ENCODE measurements at places on chromosomes 16 and 17.

GRCh38 chr16:71645450-71645849 is 19.5 kb downstream of the MARVELD3 start:
- DNase-seq = no peak

DNA sequence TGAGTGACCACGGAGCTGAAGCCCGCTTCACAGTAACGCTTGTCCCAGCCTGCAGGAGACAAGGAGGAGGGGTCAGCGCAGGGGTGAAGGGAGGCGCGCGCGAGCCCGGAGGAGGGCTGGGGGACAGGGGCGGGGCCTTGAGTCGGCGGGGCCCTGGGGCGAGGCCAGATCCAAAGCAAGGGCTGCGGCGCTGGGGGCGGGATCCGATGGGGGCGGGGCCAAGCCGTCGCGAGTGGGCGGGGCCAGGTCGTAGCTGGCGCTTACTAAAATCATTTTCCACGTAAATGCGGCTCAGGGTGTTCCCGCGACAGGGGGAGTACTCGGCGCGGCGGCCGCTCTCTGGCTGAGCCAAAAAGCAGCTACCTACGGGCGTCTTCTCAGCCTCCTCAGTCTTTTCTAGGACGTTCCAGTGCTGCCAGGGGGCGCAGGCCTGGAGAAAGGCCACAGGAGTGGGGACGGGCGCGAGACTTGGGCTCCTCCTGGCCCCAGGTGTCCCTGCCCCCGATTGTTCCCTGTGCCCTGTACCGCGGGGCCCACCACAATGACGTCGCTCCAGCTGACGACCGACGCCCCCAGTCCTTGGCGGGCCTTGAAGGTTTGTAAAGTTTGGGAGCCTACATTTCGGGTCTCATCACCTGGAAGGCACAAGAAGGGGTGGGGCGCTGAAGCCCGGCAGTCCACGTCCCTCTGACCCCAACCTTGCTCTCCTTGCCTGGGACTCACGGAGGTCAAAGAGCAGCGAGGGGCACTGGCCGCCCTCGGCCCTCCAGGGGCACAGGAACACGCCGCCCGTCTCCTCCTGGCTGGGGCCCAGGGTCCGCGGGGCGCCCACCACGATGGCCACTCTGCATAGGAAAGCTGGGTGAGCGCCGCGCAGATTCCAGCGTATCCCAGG is 3.9 kb downstream of the ITGA2B start:
- peak; percentile 55 for DNase-seq

- DNase-seq = no peak
Observed at GRCh38 chr17:46832331-46832821, 13.9 kb upstream of the WNT3 start.

DNA sequence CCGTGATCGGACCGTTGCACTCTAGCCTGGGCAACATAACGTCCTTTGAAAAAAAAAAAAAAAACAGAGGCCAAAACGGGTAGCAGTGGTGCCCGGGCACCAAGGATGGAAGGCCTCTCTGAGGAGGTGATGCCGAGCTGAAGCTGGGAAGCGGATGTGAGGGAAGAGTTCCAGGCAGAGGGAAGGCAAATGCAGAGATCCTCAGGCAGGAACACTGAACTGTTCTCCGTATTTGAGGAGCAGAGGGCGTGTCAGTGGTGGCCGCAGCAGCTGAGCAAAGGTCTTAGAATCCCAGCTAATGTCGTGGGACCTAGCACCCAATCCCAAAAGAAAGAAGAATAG is 656 bp upstream of the KCTD13 start:
- no peak for DNase-seq

- no peak for DNase-seq
Observed at GRCh38 chr16:984121-984694, 2.6 kb downstream of the SOX8 start.

- DNase-seq = no peak
Observed at GRCh38 chr16:74080311-74080710, 216.3 kb upstream of the PSMD7 start.

GRCh38 chr17:21774263-21774662 is 81.9 kb downstream of the KCNJ18 start:
- DNase-seq = no peak

GRCh38 chr17:41008811-41009210 is at the start of gene KRTAP3-1:
KRTAP3-1 (minus strand) TSS chr17:41009128; CDS start chr17:41009074, 54 bp downstream.
- DNase-seq = no peak

DNA sequence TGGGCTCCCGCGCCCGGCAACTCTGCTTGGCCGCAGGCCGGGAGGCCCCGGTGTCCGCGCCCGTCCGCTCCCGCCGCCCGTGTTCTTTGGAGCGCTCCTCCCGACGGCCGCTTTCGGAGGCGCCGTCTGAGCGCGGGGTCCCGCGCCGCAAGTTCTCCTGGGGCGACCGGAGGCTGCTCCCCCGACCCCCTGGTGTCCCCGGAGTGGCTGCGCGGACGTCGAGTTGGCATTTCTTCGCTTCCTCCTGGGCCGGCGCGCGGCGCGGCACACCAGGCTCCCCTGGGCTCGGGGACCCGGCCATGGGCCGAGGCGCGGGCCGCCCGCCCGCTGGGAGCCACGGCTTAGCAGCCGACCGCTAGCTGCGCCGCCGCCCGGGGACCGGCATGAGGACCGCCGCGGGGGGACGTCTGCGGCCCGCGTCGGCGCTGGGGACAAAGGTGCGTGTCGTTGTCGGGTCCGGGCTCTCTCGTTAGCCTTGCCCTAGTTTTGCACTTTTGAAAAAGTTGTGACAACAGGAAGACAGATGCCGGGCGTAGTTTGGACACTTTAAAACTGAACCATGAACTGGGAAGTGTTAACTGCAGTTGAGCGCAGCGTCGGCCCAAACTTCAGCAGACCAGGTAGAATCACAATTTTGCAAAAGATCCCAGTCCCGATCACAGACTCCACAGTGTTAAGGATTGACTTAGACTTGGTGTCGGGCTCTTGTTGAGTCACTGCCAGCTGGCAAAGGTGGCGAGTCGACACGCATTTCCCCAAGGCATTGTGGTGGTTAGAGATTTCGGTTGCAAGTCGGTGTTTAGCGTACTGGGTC is 700 bp downstream of the UBN1 start:
- DNase-seq = peak; percentile 27

GRCh38 chr17:357644-358043 is 5.0 kb upstream of the RPH3AL start:
- DNase-seq = no peak

GRCh38 chr17:74153821-74154430 is 49.6 kb upstream of the RPL38 start:
- no peak for DNase-seq

GRCh38 chr17:17926840-17927449 is 45.3 kb downstream of the TOM1L2 start:
- no peak for DNase-seq

DNA sequence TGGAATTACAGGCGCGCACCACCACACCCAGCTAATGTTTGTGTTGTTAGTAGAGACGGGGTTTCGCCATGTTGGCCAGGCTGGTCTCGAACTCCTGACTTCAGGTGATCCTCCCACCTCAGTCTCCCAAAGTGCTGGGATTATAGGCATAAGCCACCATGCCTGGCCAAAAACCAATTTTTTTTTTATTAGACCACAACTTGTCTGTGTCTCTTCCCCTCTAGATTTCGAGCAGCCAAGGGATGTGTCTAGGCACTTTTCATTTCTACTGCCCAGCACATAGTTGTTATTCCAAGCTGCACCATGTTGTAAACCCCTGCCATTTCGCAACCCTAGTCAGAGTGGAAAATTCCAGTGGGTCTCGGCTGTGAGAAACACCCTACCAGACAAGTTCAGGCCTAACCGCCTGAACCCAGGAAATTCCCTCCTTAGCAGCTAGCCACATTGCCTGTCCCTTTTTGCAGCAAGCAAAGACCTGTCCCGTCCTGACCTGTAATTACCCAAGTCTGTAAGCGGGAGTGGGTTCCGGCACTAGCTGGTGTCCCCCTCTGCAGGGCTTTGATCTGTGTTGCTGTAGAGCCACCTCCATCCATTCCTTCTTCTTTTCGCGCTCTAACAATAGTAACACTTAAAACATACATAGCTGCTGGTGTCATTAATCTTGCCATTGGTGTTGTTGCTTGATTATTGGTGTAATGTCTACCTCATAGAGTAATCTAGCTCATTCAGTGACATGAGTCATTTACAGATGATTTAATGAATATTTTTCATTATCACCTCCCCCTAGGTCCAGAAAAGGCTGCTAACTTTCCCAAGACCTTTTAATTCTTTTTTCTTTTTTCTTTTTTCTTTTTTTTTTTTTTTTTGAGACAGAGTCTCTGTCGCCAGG is 77.3 kb upstream of the ATF7IP2 start:
- DNase-seq = no peak

- no peak for DNase-seq
Observed at GRCh38 chr17:63096426-63096825, 130.4 kb downstream of the TANC2 start.

DNA sequence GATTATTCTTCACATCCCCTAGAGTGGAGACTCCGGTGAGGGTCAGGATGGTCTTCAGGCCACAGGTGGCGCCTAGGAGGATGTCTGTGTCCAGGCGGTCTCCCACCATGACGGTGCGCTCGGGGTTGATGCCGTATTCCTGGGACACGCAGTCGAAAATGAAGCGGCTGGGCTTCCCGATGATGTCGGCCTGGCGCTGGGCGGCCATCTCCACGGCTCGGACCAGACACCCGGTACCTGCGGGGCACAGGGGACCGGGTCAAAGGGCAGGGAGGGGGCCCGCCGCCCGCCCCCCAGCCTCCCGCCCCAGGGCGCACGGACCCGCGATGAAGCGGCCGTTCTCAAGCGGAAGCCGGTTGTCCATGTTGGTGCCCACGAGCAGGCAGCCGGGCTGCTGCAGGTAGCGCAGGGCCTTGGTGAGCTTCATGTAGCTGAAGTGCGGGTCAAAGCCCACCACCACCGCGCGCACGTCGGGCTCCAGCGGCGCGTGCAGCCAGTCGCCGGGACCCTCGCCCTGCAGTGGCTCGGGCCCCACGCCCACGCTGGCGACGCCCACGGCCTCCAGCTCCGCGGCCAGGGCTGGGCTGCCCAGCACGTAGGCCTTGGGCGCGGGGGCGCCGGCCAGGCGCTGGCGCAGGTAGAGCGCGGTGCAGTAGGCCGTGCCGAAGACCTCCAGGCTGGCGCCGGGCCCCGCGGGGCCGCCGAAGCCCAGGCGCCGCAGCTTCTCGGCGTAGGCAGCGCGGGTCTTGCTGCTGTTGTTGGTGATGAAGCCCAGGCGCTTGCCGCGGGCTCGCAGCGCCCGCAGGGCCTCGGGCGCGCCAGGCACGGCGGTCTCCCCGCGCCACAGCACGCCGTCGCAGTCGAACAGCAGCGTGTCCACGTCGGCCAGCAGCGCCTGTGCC is 572 bp downstream of the PGP start:
- DNase-seq = no peak

- no peak for DNase-seq
Observed at GRCh38 chr17:33525186-33525585, 232.1 kb upstream of the ASIC2 start.

DNA sequence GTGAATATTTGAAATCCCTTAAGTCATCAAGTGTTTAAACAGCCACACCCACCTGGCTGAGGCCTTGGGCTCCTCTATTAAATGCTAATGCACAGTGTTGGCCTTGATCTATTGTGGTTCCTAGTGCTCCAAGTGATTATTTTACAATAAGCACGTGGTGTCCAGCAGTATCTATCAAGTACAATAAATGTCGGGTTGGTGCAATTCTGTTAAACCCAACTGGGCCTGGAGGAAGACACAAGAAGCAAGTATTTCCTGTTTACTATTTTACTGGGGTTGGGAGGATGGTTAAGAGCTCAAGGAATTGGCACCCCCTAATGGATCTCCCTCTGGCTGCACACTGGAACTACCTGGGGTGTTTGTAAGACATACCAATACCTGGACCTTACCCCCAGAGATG is 72.1 kb upstream of the HNF1B start:
- DNase-seq = no peak

GRCh38 chr16:10981697-10982216 is 37.4 kb downstream of the CLEC16A start:
- DNase-seq = peak; percentile 9

GRCh38 chr16:54987081-54987480 is 56.4 kb downstream of the IRX5 start:
- DNase-seq = no peak

GRCh38 chr17:15083225-15083624 is 181.9 kb downstream of the PMP22 start:
- no peak for DNase-seq

- DNase-seq = no peak
Observed at GRCh38 chr16:70691223-70692129, 5.6 kb upstream of the MTSS2 start.

- no peak for DNase-seq
Observed at GRCh38 chr16:22677024-22677830, 136.7 kb upstream of the HS3ST2 start.

DNA sequence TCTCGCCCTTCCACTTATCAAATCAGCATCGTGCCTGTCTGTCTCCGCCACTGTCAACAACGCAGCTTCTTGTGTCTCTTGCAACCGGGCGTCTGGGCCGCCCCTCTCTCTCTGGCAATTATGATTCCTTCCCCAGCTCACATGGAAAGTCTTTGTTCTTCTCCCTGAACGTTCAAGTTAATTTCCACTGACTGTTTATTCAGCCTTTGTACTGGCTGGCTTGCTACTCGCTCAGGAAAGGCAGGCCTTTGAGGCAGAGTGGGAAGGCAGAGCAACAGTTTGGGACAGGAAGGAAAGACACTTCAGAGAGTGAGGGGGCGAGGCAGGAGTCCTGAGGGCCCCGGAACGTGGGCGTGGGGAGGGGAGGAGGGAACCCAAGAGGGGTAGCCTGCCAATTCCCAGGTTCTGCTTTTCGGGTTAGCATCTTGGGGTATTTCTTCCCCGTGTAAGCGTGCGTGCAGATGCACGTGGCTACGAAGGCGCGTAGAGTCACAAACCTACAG is 50.8 kb downstream of the AKAP1 start:
- DNase-seq = no peak

- DNase-seq = no peak
Observed at GRCh38 chr17:68737761-68738443, 136.7 kb upstream of the FAM20A start.

GRCh38 chr16:21283521-21284289 is 5.6 kb upstream of the CRYM start:
- DNase-seq = no peak

DNA sequence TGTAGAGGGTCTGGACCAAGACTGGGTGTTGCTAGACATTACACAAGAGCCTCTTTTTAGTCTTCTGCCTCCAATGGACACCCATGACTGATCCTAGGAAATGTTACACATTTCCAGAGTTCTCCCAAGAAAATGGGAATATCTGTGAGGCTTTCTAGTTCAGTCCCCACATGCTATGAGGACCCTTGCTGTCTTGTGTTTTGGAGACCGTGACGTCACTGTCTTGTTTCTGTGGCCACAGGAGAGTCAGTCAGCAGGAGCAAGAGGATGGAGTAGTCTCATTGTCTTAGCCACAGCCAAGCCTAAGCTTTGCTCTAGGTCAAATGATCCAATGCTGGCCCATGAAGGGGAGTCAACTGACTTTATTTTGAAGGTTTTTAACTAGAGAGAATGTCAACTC is 820.1 kb upstream of the RBFOX1 start:
- DNase-seq = no peak

DNA sequence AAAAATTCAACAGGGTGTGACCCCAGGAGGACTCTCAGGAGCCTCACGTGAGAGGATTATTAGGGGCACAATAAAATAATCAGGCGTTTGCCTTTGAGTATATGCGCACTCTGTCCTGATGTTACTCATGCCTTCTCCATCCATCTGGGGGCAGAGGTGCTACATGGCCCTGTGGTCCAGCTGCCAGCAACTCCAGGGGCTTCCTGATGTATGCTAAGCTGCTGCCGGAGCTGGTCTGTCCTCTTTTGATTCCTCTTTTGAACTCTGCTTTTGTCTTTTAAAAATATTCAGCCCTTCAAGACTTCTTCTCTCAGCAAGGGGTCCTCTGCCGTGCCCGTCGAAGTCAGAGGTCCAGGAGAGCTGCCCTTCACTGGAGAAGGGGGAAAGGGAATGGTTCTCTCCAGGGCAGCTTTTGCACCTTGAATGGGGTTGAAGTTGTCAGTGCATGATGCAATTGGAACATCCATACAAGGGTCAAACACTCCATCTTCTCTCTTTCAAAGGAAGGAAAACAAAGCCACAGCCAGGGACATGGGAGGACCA is 431.4 kb downstream of the SHISA9 start:
- no peak for DNase-seq

All from activated CD4-positive, CD25-positive, alpha-beta regulatory T cell (primary cell).